ENCODE measurements at places on chromosomes 3 and 15.

DNA sequence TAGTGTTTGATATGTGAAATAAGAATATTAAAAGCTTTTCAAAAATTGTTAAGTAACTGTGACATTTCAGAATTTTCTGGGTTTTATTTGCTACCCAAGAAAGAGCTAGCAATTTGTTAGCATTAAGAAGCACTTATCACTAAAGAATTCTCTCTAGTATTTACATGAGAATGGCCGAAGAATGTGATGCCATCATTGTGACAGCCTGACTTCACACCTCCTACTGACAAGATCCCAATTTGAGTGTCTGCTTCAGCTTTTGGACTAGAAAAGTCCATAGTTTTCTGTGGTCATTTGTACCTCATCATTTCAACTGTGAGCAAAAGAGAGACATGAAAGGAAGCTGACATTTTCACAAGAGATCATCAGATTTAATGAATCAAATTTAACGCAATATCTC is 548.1 kb upstream of the AGTR1 start:
- no peak for DNase-seq

DNA sequence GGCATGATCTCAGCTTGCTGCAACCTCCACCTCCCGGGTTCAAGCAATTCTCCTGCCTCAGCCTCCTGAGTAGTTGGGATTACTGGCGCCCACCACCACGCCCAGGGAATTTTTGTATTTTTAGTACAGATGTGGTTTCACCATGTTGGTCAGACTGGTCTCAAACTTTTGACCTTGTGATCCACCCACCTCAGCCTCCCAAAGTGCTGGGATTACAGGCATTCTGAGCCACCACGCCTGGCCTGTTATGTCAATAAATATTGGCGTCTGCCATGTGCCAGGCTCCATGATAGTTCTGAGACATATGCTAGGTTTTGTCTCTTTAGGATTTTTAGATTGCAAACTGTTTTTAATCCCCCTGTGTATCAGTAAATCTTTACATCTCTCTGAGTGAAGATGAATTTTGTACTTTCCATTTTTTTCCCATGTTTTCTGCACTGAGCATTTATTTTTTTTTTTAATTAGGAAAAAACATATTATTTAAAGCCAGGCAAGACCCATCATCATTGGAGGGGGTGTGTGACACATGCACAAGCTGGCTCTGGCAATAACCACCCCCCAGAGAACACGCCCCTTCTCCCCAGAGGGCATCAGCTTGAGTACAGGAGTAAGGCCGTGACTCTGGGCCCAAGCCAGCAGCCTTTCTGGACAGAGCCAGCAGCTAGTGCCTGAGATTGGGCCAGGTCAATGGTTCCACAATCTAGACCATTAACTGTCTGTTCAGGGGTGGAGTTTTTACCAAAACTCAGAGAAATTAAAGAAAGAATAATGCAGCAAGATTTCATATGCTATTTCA is 51.0 kb upstream of the ATP1B3 start:
- DNase-seq, result no peak

- DNase-seq, result no peak
Measured at GRCh38 chr15:43095243-43095642, 10.6 kb downstream of the UBR1 start.

- DNase-seq, result no peak
Measured at GRCh38 chr15:90015749-90016148, 14.6 kb downstream of the ZNF710 start.

GRCh38 chr3:4720316-4721075 is 227.3 kb downstream of the ITPR1 start:
- DNase-seq, result peak; percentile 65

DNA sequence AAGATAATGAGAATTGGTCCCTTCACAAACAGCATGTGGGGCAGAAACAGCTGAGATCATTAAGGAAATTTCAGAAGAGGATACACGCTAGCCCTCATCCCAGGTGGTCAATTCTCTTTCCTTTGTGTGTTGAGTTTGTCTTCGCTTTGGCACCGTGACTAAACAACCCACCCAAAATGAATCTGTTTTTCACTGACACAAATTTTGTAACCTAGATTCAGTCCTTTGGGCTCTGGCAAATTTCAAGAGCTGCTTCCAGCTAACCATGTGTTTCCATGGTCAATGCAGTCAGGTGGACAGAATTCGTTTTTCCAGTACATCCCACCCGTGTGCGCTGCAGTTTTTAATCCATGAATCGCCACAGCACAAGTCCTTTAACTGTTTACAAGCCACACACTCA is 435.4 kb downstream of the WDR72 start:
- no peak for DNase-seq

DNA sequence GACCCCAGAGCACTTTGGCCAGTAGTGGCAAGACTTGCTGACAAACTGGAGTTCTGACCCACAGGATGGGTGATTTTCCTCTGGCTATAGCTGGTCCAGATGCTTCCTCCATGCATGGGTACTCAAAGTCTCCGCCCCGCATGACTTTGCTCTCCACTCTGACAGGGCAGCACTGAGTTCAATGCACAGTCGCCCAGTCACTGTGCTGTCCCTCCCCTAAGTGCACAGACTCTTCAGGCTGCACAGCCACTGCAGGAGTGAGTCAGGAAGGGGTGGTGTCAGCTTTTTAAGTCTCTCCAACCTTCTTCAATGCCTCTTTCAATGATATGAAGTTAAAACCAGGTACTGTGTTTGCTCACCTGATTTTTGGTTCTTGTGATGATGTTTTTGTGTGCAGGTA is 17.8 kb downstream of the TEX9 start:
- DNase-seq, result no peak

DNA sequence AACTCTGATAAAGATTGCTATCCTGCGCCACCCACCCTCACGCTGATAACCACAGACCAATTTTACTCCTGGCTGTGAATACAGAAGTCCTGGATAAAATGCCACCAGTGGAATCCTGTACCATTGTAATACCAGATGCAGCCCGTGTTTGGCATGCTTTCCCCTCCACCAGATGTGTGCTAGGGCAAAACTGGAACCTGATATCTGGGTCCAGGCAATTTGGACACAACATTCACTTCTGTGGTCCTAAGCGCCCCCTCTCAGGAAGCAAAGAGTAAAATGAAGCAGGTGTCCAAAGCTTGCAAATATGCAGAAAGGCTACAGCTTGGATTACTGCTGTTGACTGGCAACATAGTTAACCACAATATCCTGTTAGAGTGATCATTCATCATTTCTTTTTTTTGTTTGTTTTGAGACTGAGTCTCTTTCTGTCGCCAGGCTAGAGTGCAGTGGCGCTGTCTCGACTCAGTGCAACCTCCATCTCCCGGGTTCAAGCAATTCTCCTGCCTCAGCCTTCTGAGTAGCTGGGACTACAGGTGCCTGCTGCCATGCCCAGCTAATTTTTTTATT is 32.8 kb downstream of the LOXL1 start:
- DNase-seq, result peak; percentile 62

Data from NB4 (cell line).